ENCODE measurements at places on chromosomes 16 and 17.
A peak's percentile ranks its signal among the peaks of the same experiment; 100 is the strongest.

DNA sequence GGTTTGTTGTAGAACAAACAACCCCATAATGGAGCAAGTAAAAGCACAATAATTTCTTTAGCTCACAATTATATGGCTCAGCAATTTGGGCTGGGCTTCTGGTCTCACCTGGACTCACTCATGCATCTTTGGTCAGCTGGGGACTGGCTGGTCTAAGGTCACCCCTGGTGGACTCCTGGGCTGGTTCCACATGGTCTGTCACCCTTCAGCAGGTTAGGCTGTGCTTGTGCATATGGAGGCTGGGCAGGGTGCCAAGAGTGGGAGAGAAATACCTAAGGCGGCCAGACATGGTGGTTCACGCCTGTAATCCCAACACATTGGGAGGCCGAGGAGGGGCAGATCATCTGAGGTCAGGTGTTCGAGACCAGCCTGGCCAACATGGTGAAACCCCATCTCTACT, 27.0 kb upstream of the SMURF2 start:
- DNase-seq: no peak

GRCh38 chr16:90009172-90009899, 9.9 kb downstream of the DBNDD1 start:
- no peak for DNase-seq

- DNase-seq: peak; percentile 32
Measured at GRCh38 chr17:58587713-58588117, 73.3 kb upstream of the MTMR4 start.

GRCh38 chr16:23670137-23670776, 8.4 kb upstream of the PLK1 start:
- DNase-seq: peak; percentile 77

GRCh38 chr17:49987290-49987585, 7.8 kb downstream of the DLX3 start:
- DNase-seq: no peak

DNA sequence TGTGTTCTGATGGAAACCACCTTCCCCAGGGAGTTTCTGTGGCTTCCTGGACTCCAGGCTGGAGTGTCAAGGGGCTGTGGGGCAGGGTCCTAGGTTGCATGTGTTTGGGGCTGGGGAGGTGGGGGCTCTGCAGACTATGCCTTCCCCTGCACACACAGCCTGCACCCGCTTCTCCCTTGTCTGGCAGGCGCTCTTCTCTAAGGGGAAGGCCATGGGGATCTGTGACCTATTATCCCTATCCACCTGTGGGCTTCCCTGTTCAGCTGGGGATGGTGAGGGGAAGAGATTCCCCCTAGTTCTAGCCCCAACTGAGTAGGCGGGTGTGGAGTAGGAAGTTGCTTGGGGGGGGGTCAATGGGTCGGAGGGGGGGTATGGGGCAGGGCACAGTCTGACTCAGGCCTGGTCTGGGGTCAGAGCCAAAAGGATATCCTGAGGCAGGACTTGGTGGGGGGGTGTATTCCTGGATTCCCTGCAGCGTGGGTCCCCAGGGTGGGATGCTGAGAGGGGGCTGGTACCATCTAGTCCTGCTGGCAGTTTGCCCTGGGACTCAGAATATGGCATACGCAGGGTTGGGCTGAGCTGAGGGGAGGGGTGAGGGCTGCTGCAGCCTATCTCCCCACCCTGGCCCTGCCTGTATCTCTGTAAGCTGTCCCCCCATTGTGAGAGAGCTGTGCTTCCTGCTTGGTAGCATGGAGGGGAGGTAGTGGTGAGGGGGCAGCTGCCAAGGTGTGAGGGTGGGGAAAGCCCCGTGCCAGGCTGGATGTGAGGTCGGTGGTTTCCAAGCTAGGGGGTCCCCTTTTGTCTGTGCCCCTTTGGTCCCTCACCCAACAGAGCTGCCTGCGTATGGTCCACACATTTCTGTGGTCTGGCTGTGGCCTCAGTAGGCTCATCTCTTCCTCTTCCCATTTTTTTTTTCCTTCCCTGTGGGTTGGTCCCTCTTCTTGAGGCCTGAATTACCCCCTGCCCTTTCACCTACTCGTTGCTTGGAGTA, 14.7 kb downstream of the RARA start:
- DNase-seq: peak; percentile 83
